ENCODE measurements at places on chromosomes 4 and X.

DNA sequence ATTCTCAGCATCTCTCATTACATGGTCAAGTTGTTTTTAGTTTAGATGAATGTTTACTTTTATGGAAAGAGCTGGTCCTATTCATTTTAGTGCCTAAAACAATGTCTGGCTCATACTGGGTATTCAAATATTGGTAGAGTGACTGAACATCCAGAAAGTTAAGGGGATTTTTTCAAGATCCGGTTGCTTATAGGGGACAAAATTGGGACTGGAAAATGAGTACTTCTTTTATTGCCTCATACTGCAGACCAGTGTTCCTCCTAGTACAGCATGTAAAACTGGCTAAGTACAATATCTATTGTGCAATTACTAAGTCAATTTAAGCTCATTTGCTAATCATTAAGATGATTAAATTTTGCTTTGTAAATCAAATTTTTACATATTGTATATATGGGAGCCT, 13.9 kb downstream of the RP2 start:
- DNase-seq: no peak

- DNase-seq: no peak
These were observed 277.3 kb upstream of the TRPC5 start for GRCh38 chrX:112359906-112360305.

DNA sequence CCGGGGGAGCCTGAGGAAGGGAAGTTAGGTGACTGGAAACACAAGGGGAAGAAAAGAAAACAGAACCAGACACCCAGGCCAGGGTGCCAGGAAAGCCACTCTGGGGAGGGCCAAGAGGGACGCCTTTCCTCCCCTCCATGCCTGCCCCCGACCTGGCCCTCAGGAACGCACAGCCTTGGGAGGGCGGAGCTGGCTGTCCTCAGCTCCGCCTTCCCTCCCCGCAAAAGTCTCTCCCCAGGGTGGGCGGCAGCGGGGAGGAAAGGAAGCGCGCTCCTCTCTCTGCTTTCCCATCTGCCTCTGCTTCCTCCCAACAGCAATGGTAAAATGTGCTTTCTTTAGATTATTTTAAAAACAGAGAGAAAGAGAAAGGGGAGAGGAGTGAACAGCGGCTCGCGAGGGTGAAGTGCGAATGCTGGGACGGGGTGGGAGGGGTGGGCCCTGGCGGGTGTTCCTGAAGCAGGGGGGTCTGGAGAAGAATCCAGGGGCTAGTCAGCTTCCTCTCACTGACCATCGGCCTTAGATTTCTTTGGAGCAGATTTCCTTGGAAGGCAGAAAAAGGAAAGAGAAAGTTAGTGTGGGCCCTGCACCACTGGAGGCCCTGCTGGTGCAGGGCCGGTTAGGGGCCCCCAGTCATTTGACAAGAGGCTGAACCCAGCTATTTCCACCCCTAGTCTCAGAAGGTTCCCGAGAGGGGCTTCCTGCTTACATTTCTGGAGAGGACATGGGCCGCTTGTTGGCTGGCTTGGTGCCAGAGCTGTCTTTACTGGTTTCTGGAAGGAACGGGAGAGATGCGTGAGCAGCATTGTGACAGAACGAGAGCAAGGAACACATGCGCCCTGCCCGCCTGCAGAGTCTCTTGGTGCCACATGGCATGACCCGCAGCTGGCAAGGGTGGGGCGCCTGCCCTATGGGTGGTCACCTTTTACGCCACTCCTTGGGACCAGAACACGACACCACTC, 4.7 kb upstream of the RENBP start:
- no peak for DNase-seq

DNA sequence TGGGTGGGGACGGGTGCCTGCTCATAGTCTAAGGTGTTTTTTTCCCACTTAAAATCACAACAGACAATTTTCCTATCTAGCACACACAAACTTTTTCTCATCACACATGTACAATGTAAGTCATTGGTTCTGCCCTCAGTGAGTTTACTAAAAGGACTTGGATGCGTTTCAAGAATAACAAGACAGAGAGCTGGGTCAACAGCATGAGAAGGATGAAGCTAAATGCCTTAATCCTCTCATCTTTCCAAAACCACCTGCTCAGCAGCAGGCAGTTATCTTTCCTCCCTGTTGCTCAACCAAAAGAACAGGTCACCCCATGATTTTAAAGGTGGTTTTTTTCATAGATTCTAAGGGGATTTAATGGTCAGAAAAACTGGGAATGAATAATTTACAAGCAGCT, 40.1 kb downstream of the OFD1 start:
- DNase-seq: no peak

DNA sequence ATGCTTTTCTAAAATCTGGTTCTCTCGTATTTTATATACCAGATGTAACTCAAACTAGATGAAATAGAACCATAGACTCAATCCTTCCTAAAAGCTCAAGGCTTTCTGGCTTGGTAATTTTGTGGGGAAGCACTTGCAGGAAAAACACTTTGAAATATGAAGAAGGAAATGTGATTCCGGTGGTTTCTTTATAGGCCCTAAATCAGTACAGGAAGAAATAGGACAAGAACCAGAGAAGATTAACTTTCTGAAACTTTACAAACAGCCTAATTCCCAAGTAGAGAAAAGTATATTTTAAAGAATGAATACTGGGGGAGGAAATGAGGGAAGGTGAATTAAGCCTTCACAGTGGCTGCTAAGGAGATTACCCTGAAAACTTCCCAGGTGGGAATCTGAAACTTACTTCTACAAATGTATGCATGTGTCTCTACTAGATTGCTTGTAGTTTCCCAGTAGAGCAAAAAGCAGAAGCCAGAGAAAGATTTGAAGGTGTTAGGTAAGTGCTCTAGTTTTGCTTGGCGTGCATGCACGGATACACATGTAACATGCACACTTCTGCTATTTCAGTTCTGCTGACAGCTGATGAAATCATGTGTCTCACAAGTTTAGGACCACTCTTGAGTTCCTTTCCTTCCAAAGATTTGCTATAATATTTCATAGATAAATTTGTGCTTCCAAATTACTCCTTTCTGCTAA, 92.1 kb downstream of the AFF1 start:
- DNase-seq: no peak

DNA sequence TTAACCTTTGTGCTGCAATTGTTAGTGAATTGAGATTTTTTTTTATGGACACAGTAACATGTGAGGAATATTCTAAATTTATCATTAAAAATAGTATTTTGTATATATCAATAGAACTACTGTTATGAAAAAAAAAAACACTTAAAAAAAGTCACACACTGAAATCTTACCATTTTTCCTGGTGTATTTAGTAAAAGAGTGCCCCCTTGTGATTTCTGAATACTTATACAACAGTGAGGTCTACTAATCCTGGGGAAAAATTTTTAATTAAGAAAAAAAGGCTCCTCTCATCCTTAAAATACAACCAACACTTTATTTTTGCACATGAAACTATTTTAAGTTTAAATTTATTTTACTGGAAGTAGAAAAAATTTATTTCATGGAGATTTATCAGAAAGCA, 56.4 kb upstream of the SPOCK3 start:
- no peak for DNase-seq

DNA sequence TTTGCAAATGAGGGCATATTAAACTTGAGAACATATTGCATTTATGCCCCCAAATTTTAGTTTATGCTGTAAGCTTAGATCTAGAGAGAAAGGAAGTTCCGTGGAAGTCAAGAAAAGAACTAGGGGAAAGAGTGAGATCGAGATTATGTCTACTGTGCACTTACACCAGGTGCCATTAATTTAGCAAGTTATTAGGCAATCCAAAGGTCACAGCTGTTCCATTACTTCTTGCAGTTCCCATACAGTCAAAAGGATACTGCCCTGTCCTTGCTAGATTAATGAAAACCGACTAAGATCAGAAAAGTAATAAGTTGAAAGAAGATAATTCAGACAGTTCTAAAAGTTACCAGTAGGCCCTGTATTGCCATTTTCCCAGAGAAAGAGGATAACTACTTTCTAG, 49.3 kb upstream of the SLC7A11 start:
- no peak for DNase-seq

DNA sequence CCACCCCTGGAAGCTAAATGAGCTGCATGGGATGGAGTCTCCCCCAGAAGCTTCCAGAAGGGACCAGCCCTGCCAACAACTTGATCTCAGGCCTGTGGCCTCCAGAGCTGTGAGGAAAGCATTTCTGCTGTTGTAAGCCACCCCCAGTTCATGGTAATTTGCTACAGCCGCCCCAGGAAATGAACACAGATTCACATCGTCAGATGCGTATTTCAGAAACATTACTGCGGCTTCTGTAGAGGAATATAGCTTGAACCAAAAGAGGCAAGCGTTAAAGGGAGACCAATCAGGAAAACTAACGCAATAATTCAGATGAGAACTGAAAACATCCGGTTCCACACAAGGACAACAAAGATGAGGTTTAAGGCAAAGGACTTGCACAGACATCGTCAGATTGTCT, 128.4 kb upstream of the TBL1X start:
- DNase-seq: no peak

GRCh38 chr4:118213101-118213500, 139.7 kb downstream of the PRSS12 start:
- no peak for DNase-seq

GRCh38 chr4:138592796-138593195, 350.6 kb upstream of the SLC7A11 start:
- no peak for DNase-seq

GRCh38 chr4:137861682-137862081, 329.4 kb upstream of the PCDH18 start:
- DNase-seq: no peak

DNA sequence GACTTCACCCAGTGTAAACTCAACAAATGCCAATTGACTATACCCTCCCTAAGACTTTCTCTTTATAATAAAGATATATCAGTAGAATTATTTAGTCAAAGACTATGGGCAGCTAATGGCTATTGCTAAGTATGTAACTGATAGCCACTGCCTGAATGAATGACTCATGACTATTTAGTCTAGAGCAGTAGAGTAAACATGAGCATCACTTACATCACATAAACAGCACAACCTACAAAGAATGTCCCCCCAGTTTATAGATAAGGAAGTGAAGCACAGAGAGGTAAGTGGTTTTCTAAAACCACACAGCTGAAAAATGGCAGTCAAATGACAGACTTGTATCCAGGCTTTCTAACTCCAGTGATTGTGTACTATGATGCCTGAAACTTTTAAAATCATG, 507.0 kb downstream of the PPARGC1A start:
- no peak for DNase-seq

DNA sequence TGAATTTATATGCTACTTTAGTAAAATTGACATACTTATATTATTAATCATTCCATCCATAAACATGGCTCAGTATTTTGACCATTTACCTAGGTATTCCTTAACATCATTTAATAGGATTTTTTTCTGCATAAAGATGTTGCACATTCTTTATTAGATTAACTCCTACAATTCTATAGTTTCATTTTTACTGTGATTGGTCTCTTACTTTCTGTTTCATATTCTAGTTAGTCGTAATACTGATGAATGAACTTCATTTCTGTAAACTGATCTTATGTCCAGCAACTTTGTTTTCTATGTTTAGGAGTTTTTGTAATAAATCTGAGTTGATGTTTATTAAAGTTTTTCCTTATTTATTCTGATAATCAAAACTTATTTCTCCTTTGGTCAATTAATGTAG, 278.2 kb upstream of the CXXC4 start:
- DNase-seq: no peak

DNA sequence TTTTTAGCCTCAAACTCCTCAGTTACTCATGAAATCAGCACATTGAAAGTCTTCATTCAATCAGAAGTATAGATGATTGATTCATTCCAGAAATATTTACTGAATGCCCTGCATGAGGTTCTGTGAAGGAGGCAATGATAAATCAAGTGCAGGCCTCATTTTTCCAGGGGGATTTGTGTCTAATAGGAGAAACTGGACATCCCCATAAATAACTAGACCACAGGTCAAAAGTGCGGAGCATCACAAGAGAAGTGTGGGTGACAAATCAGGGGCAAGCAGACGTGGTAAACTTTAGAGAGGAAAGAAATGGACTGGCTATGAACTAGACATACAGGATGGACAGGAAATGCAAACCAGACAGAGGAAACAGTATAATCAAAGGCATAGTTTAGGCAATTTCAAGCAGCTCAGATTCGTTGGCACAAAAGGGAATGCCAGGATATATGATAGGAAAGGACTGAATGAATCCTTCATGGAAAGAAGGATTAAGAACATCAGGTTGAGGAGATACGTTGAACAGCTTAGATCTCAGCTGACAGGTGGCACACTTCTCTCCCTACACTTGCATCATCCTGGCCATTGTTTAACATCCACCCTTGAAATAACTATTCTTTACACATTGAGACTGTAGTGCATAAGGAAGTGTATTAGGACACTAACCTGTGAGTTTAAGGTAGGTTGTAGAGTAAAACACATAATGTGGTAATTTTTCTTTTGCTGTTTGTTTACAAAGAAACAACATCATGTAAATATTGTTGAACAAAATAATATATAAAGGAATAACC, 69.6 kb upstream of the RASGEF1B start:
- no peak for DNase-seq

GRCh38 chr4:98996056-98996764, 689 bp downstream of the METAP1 start:
- no peak for DNase-seq

- no peak for DNase-seq
These were observed 369.4 kb upstream of the CNKSR2 start for GRCh38 chrX:21004835-21005234.

DNA sequence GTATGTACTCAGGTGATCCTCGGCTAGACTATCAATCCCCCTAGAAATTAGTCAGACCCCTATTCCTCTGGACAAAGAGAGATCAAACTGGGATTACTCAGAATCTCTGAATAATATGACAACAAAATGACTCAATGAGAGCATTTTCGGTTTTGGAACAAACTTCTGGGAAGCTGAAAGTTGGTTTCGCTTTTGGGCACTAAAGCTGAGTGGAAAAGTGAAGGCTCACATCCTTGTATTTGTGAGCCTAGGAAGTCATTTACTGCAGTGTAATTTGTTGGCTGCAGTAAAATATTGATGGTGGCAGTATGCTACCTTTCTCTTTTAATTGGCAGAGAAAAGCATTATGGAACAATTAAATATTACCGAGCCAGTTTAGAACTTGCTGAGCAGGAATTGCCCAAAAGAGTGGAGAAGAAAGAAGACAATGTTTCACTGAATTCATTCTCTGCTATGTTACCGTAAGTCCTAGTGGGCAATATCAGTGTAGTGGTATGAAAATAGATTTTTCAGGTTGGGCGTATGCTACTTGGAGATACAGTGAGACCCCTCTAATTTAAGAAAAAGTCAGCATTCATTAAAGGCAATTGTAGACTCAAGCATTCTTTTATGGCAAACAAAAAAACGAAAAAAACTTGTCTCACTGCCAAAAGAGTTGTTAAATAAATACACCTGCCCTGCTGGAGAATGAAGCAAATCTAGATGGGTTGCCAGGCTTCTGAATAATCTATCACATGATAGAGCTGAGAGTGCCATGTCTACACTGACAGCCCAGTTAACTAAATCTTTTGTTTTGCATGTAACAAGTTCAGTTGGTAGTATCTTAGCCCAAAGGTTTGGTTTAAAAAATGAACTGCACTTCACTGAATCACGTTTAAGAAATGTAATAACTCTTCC, 69.6 kb downstream of the AGTR2 start:
- no peak for DNase-seq
